ENCODE measurements at places on chromosomes 3 and 15.
A peak's percentile ranks its signal among the peaks of the same experiment; 100 is the strongest.

- no peak for DNase-seq
Observed at GRCh38 chr3:36524560-36524959, 144.3 kb downstream of the STAC start.

- DNase-seq: no peak
Observed at GRCh38 chr15:33074942-33075341, 119.6 kb downstream of the FMN1 start.

DNA sequence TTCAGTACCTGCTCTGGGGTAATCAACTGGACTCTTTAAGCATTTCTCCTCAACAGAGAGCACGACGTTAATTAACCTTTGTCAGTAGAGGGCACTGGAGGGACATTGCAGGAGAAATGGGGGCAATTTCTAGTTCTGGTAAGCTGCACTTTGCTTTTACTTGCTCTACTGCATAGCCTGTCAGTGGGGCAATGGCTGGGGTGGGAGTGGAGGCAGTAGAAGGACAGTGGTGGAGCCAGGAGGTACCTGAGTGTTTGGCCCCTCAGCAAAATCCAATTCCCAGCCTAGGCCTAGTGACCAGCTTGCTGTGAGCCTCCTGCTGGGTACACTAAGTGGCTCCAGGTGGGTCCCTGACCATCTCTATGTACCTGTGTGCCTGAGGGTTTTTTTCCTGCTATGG is 18.3 kb upstream of the MED12L start:
- no peak for DNase-seq

DNA sequence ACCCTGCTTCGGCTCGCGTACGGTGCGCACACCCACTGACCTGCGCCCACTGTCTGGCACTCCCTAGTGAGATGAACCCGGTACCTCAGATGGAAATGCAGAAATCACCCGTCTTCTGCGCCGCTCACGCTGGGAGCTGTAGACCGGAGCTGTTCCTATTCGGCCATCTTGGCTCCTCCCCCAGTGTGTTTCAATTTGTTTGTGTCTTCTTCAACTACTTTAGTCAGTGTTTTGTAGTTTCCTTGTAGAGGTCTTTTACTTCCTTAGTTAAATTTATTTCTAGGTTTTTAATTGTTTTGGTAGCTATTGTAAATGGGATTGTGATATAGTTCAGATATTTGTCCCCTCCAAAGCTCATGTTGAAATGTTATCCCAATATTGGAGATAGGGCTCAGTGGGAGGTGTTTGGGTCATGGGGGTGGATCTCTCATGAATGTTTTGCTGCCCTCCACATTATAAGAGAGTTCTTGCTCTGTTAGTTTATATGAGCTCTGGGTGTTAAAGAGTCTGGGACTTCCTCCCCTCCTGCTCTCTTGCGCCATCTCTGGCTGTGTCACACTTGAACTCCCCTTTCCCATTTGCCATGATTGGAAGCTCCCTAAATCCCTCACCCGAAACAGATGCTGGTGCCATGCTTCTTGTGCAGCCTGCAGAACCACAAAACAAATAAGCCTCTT is 304.4 kb downstream of the DOCK3 start:
- no peak for DNase-seq

DNA sequence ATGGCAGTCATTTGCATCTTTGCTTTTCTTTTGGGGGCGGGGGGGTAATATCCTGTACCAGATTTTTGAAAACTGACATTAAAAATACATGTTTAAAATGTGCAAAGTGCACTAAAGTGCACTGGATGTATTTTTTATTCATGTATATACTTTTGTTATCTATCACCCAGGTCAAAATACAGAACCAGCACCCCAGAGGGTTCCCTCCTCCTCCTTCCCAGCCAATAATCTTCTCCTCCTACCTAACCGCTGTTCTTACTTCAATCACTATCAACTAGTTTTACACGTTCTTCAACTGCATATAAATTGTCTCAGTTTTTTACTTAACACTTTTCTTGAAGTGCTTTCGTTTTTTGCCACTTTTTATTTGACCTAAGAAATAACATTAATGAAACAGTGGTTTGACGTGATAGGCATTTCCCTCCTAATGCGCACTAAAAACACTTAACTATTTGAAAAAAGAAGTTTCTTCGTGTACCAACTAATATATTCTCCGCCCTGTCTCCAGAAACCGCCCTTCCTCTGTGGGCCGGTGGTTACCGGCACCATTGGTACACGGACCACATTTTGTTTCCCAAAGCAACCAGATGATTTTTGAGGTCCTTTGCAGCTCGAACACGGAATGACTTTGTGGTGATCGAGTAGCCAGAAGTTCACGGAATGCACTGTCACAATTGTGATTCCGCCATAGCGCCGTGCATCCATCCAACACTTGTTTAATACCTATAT is 836 bp upstream of the AKAP13 start:
- DNase-seq: peak; percentile 6

DNA sequence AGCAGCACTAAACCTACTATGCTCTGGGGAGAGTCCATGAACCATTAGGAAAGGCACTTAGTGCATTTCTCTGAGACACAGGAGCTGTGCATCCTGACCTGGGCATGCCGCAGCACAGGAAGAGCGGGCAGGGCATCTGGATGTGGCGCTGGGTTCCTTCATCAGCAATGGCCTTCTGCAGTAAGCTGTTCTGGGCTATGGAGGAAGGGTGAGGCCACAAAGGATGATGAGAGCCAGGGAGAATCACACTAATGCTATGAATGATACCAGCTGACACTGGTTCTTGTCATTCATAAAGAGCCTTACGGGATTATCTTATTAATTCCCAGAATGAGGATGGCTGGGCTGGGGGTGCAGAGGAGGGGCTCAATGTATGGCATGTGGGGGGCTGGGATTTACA is 12.7 kb upstream of the SCN10A start:
- no peak for DNase-seq

DNA sequence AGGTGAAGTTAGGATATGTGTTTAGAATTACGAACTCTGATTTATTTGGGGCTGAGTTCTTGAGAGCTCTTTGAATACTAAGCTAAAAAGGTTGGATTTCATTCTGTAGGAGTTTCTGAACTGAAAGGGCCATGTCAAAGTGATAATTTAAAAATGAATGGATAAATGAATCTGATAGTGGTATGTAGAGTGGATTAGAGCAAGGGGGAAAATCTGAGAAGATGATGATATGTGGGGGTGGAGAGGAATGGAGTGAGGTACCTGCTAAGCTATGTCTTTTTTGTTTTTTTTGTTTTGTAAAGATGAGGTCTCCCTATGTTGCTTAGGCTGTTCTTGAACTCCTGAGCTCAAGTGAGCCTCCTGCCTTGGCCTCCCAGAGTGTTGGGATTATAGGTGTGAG is 44.6 kb upstream of the SLC22A13 start:
- no peak for DNase-seq

DNA sequence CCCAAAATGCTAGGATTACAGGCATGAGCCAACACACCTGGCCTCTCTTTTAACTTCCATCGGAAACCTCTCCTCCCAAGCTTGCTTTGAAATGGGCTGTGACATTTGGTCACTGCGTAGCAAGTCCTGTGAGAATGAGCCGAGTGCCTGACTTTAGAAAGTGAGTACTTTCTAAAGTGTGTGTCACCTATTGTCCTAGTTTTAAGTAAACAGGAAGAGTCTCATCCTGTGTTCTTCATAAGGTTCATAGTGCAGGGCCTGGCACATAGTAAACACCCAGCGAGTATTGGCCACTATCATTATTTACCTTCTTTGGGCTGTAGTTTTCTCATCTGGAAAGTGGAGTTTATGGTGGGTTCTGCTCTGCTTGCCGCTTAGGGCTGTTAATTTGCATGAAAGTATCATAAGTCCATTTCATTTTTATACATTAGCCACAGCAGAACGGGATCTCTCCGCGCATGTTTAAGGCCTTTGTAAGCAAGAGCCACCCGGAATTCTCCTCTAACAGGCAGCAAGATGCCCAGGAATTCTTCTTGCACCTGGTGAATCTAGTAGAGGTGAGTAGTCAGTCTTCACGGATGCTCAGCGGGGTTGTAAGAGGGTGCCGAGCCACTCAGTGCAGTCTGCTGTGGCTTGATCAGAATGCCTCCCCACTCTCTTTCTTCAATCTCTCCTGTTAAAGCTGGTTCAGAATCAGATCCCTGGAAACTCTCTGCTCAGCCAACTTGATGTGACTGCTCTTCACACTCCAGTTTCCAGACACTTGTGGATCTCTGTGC is 87.2 kb downstream of the USP13 start:
- no peak for DNase-seq

- no peak for DNase-seq
Observed at GRCh38 chr3:75768303-75769017, 16.9 kb downstream of the ZNF717 start.

DNA sequence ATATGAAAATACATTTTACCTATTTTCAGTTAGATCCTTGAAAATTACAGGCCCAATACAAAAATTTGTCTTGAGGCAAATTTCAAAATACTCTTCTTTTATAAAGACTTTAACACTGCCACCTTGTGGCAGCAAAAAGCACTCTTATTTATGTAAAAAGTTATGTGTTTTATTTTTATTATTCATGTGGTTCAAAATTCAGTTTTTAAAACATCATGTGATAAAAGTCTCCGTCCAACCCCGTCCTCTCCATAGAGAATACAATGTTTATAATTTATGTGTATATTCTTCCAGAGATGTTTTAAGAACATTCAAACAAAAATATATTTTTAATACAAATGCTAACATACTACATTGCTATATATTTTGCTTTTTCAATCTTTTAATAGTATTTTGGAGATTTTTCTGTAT is 36.9 kb upstream of the TRIM59 start:
- no peak for DNase-seq

DNA sequence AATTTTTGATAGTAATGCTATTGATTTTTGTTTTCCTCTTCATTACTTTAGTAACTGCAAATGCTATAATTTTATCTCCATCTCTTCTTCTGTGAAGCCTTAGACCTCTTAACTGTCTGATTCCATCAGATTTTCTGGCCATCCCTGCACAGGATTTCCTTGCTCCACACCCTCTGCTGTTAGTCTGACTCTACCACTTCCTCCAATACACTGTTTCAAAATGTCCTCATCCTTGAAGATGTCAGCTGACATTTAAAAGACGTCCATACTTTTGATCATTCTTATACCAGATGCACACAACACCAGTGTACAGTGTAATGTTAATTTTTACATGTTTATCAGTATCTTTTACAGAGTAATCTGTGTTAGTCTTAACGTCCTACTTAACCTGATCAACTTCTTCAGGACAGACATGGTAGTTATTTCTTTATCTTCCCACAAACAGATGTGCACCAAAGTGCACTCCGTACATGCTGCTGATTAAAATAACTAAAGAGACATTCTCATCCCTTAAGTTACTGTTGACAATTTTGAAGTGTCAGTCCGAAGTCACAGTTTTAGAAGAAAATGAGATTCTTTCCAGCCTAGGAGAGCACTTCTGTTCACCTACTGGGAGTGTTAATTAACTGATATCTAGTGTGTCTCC is 102.4 kb upstream of the RASGRP1 start:
- no peak for DNase-seq

DNA sequence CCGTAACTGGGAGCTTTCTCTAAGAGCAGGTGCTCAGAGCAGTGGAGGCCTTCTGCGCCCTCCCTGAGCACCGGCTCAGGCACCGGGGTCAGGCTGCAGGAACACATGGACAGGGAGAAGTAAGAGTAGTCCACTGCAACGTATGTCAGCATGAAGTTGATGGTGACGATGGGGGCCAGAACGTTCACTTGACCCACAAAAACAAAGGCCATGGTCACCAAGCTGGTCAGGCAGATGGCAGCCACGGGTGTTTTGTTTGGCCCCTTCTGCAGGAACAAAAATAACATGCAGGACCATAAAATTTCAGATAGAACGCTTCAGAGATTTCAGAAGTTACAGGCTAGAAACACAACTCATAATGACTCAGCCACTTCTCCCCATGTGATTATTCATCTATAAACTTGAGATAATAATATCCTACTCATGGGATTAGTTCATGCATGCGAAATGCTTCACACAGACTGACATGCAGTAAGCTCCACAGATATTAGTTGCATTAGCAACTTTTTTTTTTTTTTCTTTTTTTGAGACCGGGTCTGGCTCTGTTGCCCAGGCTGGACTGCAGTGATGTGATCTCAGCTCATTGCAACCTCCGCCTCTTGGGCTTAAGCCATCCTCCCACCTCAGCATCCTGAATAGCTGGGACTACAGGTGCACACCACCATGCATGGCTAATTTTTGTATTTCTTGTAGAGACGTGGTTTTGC is 52.2 kb upstream of the HEG1 start:
- DNase-seq: no peak

DNA sequence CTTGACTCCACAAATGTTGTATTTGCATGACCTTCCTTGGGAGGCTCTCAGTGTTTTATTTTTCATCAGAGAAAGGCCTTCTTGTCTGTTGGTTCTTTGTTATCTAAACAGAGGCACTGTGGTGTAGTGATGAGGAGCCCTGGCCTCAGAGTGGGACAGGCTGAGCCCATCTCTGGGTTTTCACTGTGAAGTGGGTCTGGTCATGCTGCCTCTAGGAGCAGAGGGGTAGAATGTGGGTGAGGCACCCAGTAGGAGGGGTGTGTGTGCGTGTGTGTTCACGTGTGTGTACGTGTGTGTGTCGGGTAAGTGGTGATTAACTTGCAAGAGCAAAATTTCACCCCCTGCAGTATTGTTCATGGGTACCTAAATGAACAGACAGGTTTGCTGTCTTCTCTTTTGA is 14.4 kb downstream of the KLF13 start:
- DNase-seq: no peak

- DNase-seq: no peak
Observed at GRCh38 chr3:143242101-143242500, 122.5 kb downstream of the CHST2 start.

DNA sequence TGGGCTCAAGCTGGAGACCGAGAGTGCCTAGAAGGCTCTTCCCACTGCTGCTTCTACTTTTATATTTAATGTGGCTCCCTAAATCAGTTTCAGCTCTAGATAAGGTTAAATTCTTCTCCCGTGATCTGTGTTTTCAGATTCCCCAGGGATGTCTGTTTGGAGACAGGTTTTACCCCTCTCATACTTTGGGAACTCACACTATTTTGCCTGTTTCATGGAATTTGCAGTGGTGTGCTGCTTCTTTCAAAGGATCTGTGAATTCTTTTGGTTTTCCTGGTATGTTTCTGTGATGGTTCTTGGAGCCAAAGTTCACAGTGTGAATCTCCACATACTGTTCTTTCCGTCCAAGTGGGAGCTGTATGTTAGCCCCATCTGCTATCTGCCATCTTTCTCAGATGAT is 238.3 kb upstream of the SLITRK3 start:
- no peak for DNase-seq

DNA sequence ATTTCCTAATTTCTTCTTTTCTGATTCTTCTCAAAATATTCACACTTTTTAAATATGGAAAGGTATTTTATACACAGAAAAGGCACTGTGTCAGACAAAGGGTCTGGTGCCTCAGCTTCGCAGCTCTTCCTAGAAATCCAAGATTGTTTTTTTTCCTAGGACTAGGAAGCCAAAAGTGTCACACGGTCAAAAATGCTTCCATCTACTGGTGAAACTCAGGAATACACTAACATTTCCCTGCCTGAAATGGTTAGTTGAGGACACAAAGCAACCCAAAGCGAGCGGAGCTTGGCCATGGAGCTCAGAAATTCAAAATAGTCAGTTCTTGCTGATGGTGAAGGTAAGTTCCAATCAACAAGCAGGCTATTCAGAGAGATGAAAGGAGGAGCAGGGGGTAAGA is 426.5 kb upstream of the RASGRP1 start:
- DNase-seq: no peak

Data from activated naive CD4-positive, alpha-beta T cell (primary cell).